ENCODE measurements at places on chromosomes 16 and 17.

GRCh38 chr17:49258394-49258793 is 27.8 kb upstream of the PHOSPHO1 start:
- no peak for DNase-seq

DNA sequence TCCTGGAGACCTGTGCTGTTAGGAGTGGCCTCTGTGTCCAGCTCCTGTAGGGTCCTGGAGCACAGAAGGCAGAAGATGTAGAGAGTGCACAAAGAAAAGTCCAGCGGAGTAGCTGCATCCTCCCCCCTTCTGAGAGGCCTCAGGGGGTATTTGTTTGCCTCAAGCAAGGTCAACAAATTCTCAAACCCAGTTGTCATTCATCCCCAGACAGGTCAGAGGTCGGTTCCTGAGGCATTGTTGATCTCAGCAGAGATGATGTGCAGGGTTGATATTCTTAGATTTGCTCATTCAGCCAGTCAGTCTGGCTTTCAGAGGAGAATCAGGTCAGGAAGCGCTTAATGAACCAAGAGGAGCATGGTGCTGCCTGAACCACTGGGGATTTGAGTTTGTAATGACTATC is 8.3 kb upstream of the RBFOX1 start:
- no peak for DNase-seq

- no peak for DNase-seq
Observed at GRCh38 chr17:70929226-70929625, 759.9 kb downstream of the KCNJ2 start.

GRCh38 chr16:53946746-53947386 is 242.9 kb downstream of the FTO start:
- DNase-seq = no peak

DNA sequence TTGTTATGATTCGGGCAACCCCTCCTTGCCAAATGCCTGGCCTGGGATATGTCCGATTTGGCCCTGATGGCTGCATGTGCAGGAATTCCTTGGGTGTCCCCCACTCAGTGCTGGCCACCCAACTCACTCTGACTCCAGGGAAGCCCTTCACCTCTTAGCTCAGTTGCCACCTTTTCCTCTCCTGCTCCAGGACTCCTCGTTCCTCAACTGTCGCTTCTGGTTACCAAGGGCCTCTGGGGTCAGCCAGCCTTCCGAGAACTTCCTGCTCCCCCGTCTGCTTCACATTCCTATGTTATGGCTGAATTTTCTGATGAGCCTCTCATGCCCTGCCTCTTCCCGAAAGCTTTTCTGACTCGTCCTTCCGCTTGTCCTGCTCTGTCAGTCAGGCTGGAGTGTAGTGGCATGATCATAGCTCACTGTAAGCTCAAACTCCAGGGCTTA is 63.5 kb downstream of the SPACA3 start:
- DNase-seq = no peak

- DNase-seq = no peak
Observed at GRCh38 chr17:79954281-79955166, 81.1 kb downstream of the TBC1D16 start.

GRCh38 chr16:78906135-78906534 is 694.4 kb downstream of the MAF start:
- no peak for DNase-seq

GRCh38 chr16:2206420-2206779 is 1.1 kb downstream of the MLST8 start:
- DNase-seq = no peak

GRCh38 chr17:76917829-76918228 is 49.6 kb downstream of the MGAT5B start:
- no peak for DNase-seq

- no peak for DNase-seq
Observed at GRCh38 chr16:24009098-24009497, 173.3 kb downstream of the PRKCB start.

DNA sequence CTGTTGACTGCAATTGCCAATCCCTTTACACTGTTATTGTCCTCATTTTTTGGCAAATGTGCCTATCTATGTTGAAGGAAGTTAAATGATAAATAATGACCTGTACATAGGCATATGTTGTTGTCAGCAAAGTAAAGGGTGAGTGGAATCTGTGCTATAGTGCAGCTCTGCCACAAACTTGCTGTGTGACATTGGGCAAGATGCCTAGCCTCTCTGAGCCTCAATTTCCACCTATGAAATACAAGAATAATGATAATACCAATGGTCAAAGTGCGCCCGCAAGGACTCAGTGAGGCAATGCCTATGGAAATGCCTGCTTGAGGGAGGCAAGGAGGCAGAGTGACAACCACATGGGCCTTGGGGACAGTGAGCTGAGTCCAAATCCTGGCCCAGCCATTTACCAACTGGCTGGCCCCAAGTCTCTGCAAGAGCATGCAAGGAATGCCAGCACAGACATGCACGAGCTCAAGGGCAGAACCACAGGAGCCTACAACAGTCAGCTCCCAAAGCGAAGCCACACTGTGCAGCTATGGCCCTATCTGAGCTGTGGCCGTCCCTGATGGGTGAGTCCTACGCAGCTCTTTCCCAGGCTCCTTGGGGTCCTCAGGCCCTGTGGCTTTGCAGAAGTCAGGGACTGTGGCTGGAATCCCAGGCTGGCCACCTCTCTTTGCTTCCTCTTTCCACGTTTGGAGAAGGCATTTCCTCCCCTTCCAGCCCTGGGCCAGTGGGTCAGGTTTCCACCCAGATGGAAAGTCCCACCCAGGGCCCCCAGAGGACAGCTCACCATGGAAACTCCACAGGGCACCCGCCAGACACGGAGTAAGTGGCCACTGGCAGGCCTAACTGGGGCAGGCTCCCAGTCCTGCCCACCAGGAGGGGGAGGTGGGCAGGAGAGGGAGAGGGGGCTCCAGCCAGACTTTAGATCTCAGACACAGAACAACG is 82.1 kb downstream of the ZNF423 start:
- no peak for DNase-seq

DNA sequence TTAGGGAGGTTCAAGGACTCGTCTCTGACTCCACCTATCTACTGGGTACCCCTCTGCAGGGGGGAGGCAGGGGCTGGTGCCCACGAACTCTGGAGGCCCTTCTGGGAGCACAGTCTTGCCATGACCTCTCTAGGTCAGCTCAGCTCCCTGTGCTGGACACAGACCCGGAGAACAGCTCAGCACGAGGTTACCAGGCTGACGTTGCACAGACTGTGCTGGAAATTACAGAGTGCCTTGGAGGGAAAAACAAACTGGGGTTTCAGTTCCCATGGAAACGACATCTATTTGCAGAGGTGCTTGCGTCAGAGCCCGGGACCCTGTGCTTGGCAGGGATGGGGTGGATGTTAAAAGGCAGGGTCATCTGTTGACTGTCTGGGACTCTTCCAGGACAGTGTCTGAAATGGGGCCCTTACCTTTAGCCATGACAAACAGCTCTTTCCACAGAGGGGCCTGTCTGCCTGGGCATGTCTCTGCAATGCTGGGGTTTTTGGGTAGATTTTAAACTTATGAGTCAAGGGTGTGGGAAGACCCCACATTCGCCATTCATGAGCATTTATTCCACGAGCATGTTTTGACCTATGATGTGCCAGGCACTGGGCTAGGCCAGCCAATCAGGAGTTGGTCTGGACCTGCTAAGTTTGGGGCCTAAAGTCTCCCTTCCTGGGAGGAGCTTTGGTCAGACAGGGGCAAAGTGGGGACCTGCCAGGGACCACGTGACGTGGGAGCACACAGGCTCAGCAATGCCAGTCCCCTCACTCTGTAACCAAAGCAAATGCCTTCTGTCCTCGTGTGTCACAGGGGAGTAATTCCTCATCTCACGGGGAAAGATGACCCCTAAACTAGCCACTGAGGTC is 22.5 kb downstream of the CCR7 start:
- no peak for DNase-seq

DNA sequence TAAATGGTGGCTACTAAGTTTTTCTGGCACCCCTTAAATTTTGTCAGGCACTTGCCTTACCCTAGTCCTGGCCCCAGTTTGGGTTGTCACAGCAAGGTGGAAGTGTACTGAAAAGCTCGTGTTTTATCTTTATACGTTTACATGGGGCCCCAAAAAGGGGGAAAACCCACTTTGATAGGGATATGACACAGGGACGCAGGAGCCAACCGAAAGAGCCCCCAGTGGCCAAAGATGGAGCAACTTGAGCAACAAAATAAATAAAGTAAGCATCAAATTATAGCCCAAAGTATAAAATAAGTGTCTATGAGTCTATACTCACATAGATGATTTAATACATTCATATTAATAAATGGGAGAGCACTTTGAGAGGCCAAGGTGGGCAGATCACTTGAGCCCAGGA is 5.0 kb upstream of the CETP start:
- no peak for DNase-seq

DNA sequence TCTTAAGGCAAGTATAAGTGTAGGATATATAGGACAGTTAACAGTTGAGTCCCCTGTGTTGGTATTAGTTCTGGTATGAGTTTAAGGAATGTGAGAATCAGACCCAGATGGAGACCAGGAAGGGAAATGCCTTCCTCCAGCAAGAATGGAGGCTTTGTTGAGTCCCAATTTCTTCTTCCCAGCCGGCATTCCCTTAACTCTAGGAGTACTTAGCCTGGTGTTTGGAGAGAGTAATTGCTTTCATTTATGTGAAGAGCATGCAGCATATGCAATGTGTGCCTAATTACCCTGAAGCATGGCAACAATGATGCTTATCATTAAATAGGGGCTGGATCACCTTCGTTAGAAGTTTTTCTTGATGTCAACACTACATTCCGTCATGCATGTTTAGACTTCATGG is 225.9 kb upstream of the XYLT1 start:
- no peak for DNase-seq

DNA sequence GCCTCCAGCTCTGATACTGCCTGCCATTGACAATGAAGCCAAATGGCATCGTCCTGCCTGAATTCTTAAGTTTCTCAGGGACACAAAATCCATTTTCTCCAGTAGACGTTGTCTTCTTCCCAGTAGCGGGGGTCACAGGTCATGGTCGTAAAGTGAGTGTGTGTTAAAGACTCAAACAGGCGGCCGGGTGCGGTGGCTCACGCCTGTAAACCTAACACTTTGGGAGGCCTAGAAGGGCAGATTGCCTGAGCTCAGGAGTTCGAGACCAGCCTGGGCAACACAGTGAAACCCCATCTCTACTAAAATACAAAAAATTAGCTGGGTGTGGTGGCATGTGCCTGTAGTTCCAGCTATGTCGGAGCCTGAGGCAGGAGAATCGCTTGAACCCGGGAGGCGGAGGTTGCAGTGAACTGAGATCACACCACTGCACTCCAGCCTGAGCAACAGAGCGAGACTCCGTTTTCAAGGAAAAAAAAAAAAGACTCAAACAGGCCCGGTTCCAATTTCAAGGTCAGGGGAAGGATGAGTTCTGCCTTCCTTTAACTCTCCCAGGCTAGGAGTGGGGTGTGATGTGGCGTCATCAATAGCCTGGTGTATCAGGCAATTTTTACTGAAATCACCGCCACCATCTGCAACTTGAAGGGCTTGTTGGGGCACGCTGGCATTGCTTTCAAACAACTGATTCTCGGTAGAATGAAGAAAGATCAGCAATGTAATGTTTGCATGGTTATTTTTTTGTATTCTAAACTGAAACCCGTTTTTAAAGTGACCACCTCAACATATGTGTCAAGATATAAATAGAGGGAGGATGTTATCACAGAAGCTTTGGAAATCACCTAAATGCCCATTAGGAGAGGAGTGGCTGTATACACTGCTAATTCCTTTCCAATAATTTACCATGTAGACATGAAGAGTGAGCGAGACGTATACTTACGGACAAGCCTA is 91.0 kb downstream of the WSCD1 start:
- no peak for DNase-seq

GRCh38 chr16:58128711-58129096 is 477 bp downstream of the CFAP20 start:
- no peak for DNase-seq

DNA sequence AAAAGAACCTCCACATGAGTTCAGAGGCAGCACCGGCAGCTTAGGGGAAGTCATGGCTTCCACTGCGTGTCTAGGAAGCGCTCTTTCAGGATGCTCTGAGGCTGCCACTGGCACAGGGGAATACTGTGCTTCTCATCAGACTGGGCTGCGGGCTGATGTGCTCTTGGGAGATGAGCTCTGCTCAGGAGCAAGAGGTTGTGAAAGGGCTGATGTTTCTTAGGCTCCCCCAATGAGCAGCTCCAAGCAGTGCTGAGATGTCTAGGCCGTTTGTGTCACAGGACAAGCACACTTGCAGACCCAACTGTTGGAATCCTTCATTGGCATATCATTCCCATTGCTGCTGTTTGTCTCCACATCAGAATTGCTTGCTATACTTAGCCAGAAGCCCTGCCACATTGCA is 3.6 kb downstream of the SP2 start:
- DNase-seq = no peak

- DNase-seq = no peak
Observed at GRCh38 chr16:81841722-81842121, 62.6 kb downstream of the PLCG2 start.

DNA sequence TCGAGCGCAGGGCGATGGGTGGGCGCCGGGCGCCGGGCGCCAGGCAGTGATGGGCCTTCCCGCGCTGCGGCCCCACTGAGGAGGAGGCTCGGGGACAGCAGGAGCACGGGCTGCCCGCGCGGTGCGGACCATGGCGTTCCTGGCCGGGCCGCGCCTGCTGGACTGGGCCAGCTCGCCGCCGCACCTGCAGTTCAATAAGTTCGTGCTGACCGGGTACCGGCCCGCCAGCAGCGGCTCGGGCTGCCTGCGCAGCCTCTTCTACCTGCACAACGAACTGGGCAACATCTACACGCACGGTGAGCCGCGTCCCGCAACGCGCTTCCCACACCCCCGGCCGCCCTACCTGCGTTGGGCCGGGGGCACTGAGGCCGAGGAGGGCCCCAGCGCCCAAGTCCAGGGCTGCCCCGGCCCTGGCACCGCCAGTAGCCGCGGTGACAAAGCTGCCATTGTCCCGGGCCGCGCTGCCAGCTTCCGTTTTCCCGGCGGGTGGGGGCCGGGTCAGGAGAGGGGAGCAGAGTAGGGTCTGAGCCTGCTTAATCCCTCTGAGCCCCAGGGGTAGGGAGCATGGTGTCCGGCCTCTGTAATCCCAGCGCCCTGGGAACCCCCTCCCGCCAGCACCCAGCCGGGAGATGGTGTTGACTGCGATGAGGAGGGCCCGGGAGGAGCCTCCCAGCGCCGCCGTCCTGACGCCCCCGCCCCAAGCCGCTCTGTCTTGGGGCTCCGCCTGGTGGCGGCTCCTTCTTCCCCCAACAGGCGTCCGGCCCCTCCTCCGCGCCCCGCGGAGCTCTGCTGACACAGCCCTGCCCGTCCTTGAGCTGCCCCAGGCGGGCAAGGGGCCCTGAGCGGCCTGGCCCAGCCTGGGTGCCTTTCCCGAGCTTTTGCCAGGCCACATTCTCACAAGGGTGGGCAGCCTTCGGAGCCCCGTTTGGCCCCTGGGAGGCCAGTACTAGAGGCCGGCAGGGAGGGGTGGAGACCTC is 685 bp downstream of the PAQR4 start:
- DNase-seq = no peak

DNA sequence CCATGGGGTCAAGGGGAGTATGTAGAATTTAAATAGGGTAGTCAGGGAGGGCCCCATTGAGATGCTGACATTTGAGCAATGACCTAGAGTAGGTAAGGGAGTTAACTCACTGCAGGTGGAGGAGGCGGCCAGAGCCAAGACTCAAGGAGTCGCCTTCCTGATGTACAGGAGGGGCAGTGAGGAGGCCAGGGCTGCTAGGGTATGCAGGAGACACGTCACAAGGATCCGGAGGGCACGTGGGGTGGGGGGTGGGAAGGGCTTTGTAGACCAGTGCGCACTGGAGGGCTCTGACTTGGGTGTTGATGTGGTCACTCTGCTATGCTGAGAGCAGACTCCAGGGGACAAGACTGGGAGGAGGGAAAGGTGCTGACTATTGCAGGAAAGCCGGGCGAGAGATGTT is 37.5 kb downstream of the SPECC1 start:
- DNase-seq = no peak
